ENCODE measurements at places on chromosomes 2 and 18.

DNA sequence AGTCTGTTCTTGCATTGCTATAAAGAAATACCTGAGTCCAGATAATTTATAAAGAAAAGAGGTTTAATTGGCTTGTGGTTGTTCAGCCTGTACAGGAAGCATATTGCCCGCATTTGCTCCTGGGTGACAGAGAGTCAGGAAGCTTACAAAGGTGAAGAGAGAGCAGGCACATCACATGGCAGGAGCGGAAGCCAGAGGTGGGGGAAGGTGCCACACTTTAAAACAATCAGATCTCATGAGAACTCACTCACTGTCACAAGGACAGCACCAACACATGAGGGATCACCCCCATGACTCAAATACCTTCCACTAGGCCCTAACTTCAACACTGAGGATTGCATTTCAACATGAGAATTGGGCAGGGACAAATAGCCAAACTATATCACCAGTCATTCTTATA is 124.8 kb upstream of the COL5A2 start:
- DNase-seq, result peak; percentile 53

DNA sequence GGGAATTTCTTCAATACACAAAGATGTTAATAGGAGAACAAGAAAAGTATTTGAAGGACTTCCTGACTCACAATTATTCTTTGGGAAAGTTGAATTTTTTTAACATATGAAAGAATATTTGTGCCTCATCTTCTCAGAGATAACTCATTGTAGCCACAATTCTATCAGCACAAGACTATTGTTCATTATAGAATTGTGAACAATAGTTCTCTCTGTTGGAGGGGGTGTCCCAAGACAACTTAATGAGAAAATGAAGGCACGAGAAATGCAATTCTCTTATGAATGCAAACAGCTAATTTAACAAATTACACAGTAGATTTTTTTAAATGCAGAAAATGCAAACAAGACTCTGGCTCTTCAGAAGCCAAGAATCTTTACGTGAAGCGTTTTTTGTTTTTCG is 157.0 kb downstream of the BARD1 start:
- no peak for DNase-seq

- DNase-seq, result no peak
Observed at GRCh38 chr2:148161909-148162435, 141.1 kb downstream of the MBD5 start.

GRCh38 chr2:196821195-196821594 is 12.0 kb upstream of the C2orf66 start:
- DNase-seq, result no peak

DNA sequence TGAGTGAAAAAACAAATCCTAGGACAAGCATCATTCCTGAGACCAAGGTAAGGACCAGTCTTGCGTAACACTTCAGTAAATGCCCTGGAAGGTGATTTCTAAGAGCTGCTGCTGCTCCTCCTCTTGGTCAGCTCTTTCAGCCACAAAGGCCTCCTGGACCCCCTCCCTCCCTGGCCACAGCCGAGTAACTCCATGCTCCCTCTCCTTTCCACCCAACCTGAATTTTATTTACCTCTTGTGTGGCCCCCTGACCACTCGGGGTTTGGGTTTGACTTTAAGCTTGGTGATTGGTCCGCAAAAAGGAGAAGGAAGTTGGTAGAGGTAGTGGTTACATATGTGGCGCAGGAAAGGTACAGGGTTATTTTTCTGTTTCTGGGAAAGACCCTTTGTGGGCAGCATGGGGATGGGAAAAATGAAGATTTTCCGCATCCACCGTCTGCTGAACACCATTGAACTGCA is 9.2 kb downstream of the HTRA2 start:
- DNase-seq, result no peak

DNA sequence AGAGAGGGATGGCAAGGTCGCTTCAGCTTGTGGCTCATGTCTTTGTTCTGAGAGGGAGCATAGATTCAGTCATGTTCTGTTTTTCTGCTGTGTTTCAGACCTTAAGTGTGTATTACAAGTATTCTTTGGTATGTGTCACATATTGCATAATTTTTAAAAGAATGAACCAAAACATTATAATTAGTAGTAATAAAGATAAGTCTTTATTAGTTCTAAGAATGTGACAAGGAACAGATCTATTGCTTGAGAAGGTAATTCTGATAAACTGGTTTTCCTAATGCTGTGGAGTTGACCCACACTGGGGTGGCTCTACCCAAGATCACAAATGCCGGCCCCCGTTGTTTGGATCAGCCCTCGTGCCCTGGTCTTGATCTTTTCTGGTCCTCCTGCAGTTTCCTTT is 124.3 kb upstream of the FOSL2 start:
- no peak for DNase-seq

DNA sequence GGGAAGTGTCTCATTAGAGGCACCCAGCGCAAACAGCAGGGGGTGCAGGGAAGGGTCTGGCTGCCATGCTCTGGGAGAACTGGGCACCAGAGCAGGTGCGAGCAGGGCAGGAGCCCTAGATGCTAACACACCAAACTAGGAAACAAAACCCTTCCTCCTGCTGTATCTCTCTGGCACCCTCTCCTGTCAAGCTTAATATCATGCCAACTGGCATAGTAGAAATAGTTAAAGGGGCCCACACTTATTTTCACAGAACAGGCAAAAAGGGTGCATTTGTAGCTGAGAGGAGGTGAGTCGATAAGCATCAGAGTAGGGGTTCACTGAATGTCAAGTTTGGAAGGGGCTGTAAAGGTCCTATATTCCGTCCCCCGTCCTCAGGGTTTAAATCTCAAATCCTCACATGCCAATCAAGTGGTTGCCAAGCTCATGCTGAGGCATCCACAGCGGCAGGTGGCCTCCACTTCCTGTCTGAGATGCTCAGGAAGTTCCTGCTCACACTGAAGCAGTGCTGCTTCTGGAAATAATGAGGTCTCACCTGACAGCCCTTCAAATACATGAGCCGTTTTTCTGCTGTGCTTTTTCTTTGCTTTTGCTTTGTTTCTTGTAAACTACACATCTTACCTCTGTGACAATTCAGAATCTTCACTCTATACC is 14.9 kb upstream of the ACKR3 start:
- DNase-seq, result no peak

DNA sequence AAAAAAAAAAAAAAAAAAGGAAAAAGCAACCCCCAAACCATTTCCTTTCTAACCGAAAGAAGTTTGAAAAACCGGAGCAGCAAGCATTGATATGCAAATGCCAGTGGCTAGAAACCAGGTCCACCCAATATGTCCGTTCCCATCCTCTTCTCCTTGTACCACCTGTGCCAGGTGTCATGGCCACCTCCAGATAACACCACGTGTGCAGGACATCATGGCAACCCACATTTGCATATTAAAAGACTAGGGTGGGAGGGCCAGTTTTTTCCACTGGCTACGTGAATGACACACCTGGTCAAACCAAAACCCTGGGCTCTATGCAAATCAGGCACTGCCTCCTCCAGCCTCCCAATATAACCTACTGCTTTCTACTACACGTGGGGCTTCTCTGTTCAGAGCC is 303.3 kb upstream of the GULP1 start:
- no peak for DNase-seq

- DNase-seq, result no peak
Observed at GRCh38 chr2:227221120-227221519, 56.7 kb downstream of the COL4A3 start.

DNA sequence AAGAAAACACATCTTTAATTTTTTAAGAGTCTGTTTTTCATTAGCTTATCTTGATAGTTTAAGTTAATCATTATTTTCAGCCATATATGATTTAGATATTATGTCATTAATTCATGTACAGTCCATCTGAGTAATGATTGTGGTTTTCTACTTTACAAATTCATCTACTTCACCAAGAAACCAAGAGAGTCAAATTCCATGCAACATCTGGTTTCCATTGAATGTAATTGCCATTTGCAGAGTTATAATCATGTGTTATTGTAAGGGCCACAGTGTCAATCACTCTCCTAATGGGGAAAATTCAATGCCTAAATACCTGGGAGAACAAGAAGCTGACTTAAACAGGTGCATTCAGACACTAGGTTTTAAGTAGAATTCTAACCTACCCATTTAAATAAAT is 217.2 kb upstream of the OSR1 start:
- no peak for DNase-seq

- DNase-seq, result no peak
Observed at GRCh38 chr18:28999726-29000125, 822.8 kb upstream of the CDH2 start.

DNA sequence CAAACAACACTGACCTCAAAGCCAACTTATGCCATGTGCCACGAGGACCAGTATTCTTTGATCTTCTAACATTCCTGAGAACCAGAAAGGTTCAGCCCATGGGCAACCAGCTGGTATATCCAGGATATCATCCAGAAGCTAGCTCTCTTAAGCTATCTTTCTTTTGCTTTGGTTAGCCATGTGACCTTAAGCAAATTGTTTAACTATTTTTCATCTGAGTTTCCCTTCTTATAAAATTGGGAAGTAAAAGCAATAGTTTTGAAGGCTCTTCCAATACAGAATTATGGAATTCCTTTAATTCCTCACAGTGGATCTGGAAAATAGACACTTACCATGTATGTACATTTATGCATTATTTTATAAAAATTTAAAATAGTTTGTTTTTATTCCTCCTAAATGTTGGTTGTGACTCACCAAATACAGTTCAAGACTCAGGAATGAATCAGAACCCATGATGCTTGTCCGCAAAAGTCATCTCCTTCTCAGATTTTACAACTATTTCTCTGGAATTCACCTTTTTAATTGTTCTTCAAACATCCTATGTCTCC is 435.7 kb downstream of the ZEB2 start:
- no peak for DNase-seq

DNA sequence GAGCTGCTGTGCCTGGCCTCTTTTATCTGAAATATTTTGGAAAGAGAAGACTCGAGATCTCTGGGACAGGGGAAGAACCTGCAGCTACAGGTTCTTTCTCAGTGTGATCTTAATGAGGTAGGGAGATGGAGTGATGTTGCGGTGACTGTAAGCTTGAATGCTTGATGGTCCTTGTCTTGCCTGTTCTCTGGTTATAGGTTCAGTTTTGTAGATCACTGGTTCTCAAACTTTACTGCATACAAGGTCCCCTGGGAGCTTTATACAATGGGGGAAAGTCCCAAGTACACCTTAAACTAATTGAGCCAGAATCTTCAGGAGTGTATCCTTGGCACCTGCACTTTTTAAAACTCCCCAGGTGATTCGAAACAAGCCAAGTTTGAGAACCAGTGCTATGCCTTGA is 136.7 kb upstream of the CXCR4 start:
- no peak for DNase-seq

DNA sequence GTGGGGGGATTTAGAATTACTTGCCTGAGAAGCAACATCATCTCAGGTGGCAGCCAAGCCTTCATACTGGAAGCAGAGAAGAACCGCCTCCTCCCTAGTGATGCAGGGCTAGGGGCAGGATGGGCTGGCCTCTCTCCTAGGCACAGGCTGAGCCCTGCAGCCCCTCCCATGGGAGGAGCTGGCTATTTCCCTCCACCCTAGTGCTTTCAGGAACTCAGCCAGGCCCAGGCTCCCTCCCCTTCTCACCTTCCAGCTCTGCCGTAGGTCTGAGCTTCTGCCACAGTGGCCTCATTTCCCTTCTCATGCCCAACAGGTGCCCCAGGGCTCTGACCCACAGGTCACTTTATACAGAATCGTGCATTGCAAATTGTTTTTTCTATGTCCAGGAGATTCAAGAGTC is 31.0 kb downstream of the CENPA start:
- no peak for DNase-seq

- no peak for DNase-seq
Observed at GRCh38 chr2:136031711-136032110, 46.3 kb upstream of the DARS1 start.

DNA sequence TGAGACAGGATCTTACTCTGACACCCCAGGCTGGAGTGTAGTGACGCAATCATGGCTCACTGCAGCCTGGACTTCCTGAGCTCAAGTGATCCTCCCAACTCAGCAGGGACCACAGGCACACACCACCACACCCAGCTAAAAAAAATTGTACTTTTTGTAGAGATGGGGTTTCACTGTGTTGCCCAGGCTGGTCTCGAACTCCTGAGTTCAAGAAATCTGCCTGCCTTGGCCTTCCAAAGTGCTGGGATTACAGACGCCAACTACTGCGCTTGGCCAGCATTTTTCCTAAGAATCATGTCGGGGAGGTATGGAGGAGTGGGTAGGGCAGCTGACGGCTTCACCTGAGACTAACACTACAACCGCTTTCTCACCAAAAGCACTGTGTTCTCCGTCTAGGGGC is 50.4 kb downstream of the CYP26B1 start:
- no peak for DNase-seq

- no peak for DNase-seq
Observed at GRCh38 chr2:46717344-46718121, 198.1 kb downstream of the MCFD2 start.

DNA sequence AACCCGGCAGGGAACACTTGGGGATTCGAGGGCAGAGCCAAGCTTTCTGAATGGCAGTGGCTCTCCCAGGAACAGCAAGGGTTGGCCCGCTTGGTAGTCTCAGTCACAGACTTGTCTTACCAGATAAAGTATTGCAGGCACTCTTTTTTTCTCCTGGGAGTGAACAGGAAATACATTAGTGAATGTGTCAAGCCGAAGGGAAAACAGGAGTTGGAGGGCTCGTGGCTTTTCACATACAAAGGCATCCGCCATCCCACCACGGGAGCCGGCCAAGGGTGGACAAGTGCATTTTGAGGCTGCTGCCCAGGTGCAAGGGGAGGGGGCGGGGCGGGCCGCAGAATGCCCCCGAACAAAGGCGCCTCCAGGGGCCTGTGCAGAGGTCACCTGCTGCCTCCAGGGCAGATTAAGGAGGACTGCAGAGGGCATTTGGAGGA is 163.3 kb upstream of the SIX3 start:
- no peak for DNase-seq

DNA sequence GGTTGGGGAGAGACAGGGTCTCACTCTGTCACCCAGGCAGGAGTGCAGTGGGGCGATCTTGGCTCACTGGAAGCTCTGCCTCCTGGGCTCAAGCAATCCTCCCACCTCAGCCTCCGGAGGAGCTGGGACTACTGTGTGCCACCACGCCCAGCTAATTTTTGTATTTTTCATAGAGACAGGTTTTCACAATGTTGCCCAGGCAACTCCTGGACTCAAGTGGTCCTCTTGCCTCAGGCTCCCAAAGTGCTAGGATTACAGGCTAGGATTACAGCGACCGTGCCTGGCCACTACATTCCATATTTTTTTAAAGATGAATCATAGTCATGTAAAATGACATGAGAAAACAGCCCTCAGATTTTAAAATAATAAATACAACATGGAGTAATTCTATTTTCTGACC is 32.3 kb downstream of the CWC22 start:
- no peak for DNase-seq

- DNase-seq, result no peak
Observed at GRCh38 chr2:40367652-40368051, 84.2 kb downstream of the SLC8A1 start.

- no peak for DNase-seq
Observed at GRCh38 chr2:184444217-184444616, 154.1 kb upstream of the ZNF804A start.

- DNase-seq, result no peak
Observed at GRCh38 chr18:67354091-67354490, 162.4 kb downstream of the DSEL start.

GRCh38 chr2:222993920-222994650 is 57.9 kb upstream of the KCNE4 start:
- DNase-seq, result no peak

Measured in CD4-positive, alpha-beta T cell treated with Interleukin-15 for 4 hours (primary cell).